ENCODE measurements at places on chromosomes 6 and 20. TPM values are rescaled to one million over a fixed set of nuclear protein-coding genes. Genes with fewer than 3 reads are reported as not detected.

Gene SIGLEC1
- total RNA-seq: not detected

Gene PCSK2
- not detected for total RNA-seq

Gene EBF4
- total RNA-seq: 2.3 TPM

Gene HLA-DQA2
- total RNA-seq: not detected

Gene MDFI
- 0.46 TPM for total RNA-seq

Gene LRRC1
- total RNA-seq: 5.8 TPM

Gene RHAG
- 0.09 TPM for total RNA-seq

Gene ADGB
- total RNA-seq: not detected

Gene HLA-C
- 55.0 TPM for total RNA-seq

Gene CENPW
- 43.8 TPM for total RNA-seq

Gene ID4
- 0.72 TPM for total RNA-seq

Gene BYSL
- total RNA-seq: 43.1 TPM

Gene SLA2
- 0.10 TPM for total RNA-seq

Gene SOX18
- 1.8 TPM for total RNA-seq

Gene BMP5
- not detected for total RNA-seq

Gene SLC2A10
- total RNA-seq: not detected

Gene EPPIN
- not detected for total RNA-seq

Gene BTNL2
- total RNA-seq: not detected

Gene SYCP2L
- total RNA-seq: 2.0 TPM

Gene DEFB124
- not detected for total RNA-seq

Measured in A549 treated with GW870086 at 1 μM for 4 hours (cell line).